ENCODE measurements at places on chromosomes 2 and 18. TPM values are rescaled to one million over a fixed set of nuclear protein-coding genes. Genes with fewer than 3 reads are reported as not detected.

CLEC4F gene
- total RNA-seq, result not detected

DNA sequence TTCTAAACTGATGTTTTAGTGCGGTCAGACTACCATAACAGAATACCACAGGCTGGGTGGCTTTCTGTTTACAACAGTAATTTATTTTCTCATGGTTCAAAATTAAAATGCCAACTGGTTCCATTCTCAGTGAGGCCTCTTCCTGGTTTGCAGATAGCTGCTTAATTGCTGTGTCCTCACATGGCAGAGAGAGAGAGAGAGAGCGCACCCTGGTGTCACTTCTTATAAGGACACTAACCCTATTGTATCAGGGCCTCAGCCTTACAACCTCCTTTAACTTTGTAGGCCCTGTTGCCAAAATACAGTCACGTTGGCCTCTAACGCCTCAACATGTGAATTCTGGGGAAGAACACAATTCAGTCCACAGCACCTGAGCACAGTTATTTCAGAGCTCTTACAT lies 37.5 kb upstream of the ZNF385B start:
- DNase-seq, result peak; percentile 46

DNA sequence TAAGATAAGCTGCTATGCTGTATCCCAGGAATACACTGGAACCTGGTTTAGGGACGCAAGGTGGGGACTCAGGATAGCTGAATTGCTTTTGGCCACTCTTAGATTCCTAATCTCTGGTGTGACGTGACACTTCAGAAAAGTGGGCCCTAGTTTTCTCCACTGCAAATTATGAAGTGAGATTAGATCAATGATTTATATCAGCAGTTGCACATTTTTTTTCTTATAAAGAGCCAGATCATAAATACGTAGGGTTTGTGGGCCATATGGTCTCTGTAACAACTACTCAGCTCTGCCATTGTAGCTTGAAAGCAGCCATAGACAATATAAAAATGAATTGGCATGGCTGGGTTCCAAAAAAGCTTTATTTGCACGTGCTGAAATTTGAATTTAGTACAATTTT lies 85.4 kb upstream of the CPO start:
- no peak for DNase-seq

- peak; percentile 37 for DNase-seq
These were observed 480.3 kb downstream of the MEIS1 start for GRCh38 chr2:66915237-66915636.

NEU2 gene
- not detected for total RNA-seq

DNA sequence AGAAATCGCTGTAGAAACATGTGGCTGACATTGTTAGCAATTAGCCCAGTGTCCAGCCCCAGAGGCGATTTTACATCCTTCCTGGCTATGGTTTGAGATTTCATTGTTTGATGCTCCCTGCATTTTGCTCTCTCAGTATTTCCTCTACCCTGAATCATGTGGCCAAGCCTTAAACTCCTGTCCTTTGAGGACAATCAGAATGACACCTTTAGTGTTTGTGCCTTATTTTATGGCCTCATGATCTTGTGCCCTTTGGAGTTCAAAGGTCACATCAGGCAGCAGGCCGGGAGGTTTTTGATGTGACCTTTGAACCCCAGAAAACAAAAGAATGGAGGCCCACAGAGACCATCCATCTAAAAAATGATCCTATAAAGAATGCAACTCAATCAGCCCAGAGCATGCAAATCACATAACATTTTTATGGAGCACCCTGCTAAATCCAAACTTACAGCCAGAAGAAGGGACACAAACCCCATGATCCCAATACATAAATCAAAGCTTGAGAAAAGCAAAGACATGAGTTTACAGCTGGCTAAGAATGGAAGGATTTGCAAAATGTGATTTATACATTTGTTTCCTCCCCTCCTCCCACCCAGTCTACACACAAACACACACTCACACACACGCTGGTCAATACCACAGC lies 52.5 kb downstream of the FECH start:
- DNase-seq, result no peak

DNA sequence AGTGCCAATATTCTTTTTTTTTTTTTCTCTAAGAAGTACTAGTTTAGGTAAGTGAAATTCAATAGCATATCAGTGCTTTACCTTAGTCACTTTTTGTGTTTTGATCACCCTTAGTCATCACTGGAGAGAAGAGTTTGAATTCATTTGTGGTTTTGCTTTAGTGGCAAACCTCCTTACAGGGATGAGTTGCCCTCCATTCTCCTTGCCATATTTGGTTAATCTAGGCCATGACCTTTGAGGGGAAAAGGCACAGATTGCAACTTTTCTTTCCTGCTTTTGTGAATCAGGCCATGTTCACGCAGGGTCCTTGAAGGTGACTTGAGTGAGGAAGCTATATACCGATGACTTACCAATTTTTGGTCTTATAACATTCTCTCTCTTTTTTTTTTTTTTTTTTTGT lies 34.4 kb downstream of the PLEKHA3 start:
- peak; percentile 95 for DNase-seq

REEP1 gene
- 2.5 TPM for total RNA-seq

- DNase-seq, result no peak
These were observed 44.0 kb downstream of the ASAP2 start for GRCh38 chr2:9250498-9251153.

ANKRD30BL gene
- total RNA-seq, result not detected

DNA sequence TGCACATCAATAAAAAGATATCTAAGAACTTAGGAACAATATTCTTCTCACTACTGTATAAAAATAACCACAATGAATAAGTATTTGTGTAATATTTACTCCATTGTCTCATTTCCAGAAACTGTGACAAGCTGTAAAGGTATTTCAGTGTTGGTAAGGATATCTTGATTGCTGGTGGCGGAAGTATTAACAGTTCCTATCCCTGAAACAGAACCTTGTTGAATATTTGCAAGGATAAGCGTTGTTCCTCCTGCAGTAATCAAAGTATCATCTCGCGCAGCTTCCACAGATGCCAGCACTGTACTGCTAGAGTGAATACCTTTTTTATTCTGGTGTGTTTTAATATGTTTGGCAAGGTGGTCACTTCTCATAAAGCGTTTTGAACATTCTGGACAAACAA lies 55.3 kb downstream of the SP3 start:
- no peak for DNase-seq

MYO3B gene
- total RNA-seq, result not detected

DNA sequence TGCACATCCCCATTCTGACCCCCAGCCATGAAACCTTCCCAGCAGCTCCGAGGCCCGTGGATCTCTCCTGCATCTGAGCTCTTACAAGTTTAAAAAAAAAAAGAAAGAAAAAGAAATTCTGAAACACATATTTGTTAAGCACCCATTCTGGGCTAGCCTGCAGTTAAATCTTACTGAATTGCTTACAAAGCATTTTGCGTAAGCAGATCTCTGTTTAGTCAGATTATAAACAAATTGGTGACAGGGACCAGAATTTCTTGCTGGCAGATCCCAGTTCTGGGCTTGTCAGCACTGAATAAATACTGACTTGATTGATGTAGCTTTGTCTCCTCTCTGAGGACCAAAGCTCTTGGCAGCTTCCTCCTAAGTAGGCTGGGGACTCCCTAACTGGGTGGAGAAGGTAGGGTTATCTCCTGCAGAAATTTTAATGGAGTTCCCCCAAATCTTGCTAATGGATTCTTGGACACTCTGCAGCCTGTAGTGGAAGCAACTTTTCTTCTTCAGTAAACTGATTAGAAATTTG lies 160.9 kb downstream of the MIB1 start:
- no peak for DNase-seq

SLC4A3 gene
- total RNA-seq, result 2.6 TPM

DNA sequence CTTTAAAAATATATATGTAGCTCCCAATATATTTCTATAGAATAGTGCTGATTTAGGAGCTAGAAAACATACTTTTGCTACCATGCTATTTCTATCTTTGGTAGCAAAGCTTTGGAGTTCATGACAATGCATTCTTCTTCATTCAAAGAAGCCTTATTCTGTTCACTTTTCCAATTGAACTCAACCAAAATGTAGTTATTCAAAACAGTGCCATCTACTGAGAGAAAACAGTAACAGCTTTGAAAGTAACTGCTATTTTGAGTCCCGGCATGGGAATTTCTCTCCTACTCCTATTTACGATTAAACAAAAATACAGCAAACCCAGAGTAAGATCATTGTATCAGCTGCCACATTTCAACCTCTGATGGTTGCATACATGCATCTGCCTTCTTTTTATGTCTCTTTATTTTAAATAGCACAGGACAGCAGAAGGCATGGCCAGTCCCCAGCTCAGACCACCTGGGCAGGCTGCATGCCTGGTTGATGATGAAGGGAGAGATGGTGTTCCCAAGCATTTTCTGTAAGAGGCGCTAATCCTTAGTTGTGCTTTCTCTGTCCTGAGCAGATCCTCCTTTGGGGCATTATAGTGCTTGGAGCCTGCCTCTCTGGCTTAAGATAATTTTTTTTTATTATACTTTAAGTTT lies 69.7 kb upstream of the SULT1C3 start:
- DNase-seq, result peak; percentile 20

DNA sequence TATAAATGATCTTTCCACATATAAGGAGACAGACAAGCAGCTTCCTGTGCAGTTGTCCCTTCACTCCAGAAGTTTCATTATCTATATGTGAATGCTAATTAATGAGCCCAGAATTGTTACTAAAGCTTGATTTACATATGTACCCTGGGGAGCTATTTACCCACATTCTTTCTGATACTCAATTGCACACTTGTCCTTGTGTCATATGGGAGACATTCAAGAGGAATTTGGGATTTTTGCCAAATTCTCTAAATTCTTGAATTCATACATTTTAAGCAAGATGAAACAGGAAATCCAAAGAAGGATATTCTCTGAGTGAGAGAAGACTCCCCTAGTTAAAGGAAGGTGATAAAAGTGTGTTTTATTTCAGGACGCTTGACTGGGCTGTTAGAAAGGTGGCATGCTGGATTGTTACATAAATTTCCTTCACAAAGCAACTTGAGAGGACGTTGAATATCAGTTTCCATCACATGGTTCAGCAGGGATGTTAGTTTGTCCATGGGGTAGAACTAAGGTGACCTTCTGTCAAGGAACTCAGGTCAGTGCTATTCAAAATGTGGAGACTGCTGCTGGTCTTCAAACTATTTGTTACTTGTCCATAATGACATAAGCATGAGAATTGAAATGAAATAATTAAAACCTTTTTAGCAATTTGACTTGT lies 368.2 kb downstream of the IRS1 start:
- DNase-seq, result peak; percentile 64

DNA sequence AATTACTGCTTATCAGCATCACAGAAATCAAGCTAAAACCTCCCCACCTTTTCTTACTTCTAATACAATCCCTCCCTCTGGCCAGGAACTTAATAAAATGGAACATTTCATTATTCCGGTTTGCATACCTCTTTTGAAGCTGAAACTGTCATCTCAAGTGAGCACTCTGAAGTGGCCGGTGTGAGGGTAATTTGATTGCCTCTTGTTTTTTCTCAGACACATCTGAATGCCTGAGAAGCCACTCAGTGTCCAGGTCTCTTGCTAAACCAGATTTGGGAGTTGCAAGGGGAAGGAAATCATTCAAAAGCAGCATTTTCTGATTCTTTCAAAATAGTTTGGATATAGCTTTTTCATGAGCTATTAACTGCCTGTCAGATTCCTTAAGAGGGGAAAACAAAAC lies 190.3 kb downstream of the C1D start:
- DNase-seq, result peak; percentile 44

- DNase-seq, result no peak
These were observed 20.2 kb upstream of the SSB start for GRCh38 chr2:169778446-169778845.

- DNase-seq, result no peak
These were observed 71.6 kb downstream of the TFCP2L1 start for GRCh38 chr2:121213386-121213785.

DNA sequence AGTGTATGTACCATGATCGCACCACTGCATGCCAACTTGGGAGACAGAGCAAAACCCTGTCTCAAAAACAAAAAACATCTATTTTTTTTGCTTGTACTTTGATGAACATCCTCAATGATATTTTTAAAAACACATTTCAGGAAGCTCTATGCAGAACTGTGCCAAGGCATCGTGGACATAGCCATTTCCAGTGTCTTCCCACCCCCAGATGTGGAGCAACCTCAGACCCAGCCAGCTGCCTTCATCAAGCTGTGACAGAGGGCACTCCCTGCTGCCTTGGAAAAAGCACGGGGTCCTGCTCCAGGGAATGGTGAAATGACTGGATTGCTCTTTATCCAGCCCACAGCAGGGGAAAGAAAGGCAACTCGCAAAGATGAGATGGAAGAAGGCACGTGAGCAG lies 13.7 kb upstream of the POLR1B start:
- no peak for DNase-seq

RUFY4 gene
- not detected for total RNA-seq

ZNF532 gene
- 52.2 TPM for total RNA-seq

- no peak for DNase-seq
These were observed 42.5 kb downstream of the APOB start for GRCh38 chr2:21001225-21001946.

MC5R gene
- not detected for total RNA-seq

FAP gene
- total RNA-seq, result 31.9 TPM

DNA sequence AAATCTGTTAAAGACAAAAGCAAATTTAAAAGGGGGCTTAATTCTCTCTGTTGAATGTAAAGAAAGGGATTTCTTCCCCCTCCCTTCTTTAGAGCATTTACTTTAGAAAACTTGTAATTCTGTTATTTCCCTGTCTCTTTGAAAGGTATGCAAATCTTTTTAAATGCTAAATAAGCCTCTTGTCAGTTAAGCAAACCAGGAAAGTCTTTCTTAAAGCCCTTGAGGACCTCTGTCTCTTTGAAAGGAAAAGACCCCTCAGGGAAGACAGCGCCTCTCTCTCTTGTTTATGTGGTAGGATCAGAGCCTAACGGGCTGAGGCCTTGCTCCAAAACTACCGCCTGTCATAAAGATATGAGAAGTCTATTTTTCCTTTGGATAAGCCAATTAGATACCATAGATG lies 139.9 kb upstream of the CDH7 start:
- no peak for DNase-seq

DNA sequence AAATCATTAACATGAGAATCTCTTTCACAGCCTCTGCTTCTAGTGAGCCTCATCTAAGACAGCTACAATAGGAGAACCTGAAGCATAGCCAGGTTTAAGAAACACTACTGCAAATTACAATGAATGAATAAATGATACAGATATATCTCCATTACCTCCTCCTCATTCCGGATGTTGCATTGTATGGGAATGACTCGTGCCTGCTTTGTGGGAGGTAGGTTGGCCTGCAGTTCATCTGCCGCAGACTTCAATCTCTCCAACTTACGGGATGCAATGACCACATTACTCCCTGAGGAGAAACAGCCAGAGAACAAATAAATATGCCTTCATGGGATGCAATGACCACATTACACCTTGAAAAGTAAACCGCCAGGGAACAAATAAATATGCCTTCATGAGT lies 15.4 kb downstream of the PECR start:
- DNase-seq, result peak; percentile 59

DNA sequence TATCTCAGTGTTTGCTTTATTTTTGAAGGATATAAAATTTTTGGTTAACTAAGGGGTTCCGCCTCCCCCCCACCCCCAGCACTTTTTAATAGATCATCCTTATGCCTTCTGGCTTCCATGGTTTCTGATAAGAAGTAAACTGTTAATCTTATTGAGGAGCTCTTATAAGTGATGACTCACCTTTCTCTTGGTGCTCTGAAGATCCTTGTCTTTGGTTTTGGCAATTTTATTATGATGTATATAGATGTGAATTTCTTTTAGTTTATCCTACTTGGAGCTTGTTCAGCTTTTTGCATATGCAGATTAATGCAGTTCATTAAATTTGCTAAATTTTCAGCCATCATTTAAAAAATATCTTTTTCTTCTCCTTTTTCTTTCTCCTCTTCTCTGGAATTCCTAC lies 91.7 kb upstream of the CTAGE1 start:
- peak; percentile 14 for DNase-seq

FOXI3 gene
- total RNA-seq, result not detected

LIMS2 gene
- 2.0 TPM for total RNA-seq

Measured in M059J (cell line).